ENCODE measurements at places on chromosomes 4 and X.
A peak's percentile ranks its signal among the peaks of the same experiment; 100 is the strongest.

DNA sequence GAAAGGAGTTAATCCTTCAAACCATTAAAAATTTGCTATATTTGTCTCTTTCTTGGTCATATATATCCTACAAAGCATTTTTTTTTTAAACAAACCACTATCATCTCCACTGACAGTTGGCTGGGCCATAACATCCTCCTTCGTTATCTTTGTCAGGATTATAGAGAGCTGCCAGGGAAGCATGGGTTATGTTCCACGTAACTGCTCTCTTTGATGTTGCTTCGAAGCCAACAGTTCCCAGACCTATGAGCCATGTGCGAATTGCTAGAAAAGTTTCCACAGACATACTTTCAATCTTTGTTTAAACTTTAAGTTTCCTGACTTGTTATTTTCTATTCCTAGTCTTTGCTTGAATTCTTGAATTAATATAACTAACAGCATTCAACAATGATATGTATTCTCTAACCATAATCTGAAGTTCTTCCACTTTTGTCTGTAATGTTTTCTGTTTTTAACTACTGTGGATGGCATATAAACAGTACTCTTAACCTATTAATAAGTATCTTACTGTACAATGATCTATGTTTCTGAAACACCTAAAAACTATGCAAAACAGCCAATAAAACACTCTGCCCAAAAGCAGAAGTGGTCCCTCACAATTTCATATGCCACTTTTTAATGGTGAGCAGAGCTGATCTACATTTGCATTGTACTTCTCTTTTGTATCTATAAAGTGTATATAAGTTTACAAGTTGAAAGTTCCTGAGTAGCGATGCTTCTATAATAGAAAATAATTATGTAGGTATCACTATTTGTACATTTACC, 37.9 kb downstream of the EREG start:
- no peak for DNase-seq
- H3K27ac ChIP-seq = no peak overlapping the region
- H3K4me3 ChIP-seq = no peak overlapping the region
- H3K36me3 ChIP-seq = no peaks in the 10 kb centered on the region

- peaks cover 7% of the 10 kb centered on the region for H3K4me1 ChIP-seq
- peak overlapping the region; percentile 5 for H3K4me3 ChIP-seq
- no peaks in the 10 kb centered on the region for H3K36me3 ChIP-seq
- DNase-seq = peak; percentile 22
- H3K27me3 ChIP-seq = no peaks in the 10 kb centered on the region
These were observed 50.0 kb upstream of the TRIM2 start for GRCh38 chr4:153154007-153154975.

- no peaks in the 10 kb centered on the region for H3K27me3 ChIP-seq
- H3K27ac ChIP-seq = no peak overlapping the region
- no peaks in the 10 kb centered on the region for H3K4me1 ChIP-seq
- no peak for DNase-seq
- H3K36me3 ChIP-seq = no peaks in the 10 kb centered on the region
These were observed 50.3 kb downstream of the MED28 start for GRCh38 chr4:17664755-17665154.

DNA sequence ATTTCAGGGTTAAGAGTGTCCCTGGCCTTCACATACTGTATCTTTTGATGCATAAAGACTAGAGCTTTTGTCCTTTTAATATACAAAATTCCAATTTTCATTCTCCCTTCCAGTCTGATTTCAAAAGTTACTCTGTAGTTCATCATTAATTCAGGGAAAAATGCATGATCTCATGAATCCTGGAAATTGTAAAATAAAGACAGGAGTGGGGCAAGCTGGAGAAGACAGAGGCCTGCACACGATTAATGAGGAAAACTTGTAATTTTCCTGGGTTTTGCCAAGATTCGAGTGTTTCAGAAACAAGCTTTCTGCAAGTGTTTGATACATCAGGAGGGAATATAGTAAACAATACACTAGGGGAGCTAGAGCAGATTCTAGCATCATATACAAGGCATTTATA, 947.9 kb downstream of the FAT4 start:
- DNase-seq = no peak
- H3K27me3 ChIP-seq = no peaks in the 10 kb centered on the region
- H3K27ac ChIP-seq = no peak overlapping the region
- H3K4me1 ChIP-seq = no peaks in the 10 kb centered on the region
- H3K36me3 ChIP-seq = no peaks in the 10 kb centered on the region

DNA sequence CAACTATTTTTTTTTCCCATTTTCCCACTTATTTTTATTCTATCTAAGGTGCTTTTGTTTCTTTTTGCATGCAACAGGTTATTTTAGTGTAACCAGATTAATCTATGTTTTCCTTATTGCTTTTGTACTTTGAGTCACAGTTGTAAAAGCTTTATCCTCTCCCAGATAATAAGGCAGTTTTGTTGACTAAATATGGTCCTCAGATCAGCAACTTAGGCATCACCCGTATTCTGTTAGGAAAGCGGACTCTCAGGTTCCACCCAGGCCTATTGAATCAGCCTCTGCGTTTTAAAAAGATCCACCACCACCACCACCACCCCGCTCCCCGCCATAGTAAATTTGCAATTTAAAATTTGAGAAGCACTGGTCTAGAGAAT, 58.6 kb upstream of the USP9X start:
- no peak overlapping the region for H3K27ac ChIP-seq
- H3K4me3 ChIP-seq = no peak overlapping the region
- no peak for DNase-seq
- H3K27me3 ChIP-seq = no peaks in the 10 kb centered on the region
- no peaks in the 10 kb centered on the region for H3K36me3 ChIP-seq
- no peaks in the 10 kb centered on the region for H3K4me1 ChIP-seq

- H3K4me1 ChIP-seq = peaks cover 38% of the 10 kb centered on the region
- H3K36me3 ChIP-seq = no peaks in the 10 kb centered on the region
- H3K4me3 ChIP-seq = no peak overlapping the region
- peak; percentile 97 for DNase-seq
- peak overlapping the region; percentile 87 for H3K27ac ChIP-seq
- no peaks in the 10 kb centered on the region for H3K27me3 ChIP-seq
These were observed 41.1 kb upstream of the PPARGC1A start for GRCh38 chr4:23930750-23931488.

DNA sequence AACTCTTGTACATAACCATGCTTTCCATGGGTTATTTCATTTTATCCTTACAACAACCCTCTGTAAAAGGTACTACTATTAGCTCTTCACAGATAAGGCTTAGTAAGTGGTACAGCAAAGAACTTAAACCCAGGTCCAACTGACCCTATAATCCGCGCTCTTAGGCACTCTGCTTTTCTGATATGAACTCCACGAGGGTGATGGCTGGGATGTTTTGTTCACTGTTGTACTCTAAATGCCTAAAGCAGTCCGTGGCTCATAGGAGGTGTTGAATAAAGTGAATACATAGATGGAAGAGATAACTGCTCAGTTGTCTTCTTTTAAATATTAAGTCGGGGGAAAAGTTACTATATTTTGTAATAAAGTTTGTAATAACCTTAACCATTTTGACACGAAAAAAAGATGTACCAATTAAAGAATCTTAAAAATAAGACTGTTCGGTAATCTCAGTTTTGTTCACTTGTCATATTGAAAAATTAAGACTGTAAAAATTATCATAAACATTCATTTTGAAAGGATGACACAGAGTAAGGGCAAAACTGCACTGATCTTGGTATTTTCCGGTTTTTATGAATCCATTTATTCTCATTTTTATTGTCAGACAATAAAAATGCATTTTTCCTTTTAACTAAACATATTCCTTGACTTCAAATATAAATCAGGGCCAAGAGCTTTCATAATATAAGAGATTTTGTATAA, 166.5 kb downstream of the FBXW7 start:
- no peaks in the 10 kb centered on the region for H3K4me1 ChIP-seq
- no peak overlapping the region for H3K4me3 ChIP-seq
- no peaks in the 10 kb centered on the region for H3K27me3 ChIP-seq

DNA sequence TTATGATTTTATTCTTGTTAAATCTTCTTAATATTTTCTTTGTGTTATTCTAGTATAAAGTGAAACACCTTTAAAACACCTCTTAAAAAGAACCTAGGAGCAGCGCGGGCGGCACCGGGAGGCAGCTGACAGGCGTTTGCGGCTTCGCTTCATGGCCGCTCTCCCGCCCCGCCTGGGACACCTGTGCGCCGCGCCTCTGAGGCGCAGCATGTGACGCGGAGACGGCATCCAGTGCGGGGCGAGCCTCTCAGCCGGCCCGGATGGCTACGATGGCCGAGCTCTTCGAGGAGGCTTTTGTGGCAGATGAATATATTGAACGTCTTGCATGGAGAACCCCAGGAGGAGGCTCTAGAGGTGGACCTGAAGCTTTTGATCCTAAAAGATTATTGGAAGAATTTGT, 1592.7 kb downstream of the TECRL start:
- DNase-seq = no peak
- no peaks in the 10 kb centered on the region for H3K4me1 ChIP-seq
- H3K27ac ChIP-seq = no peak overlapping the region
- no peaks in the 10 kb centered on the region for H3K27me3 ChIP-seq
- H3K4me3 ChIP-seq = no peak overlapping the region

DNA sequence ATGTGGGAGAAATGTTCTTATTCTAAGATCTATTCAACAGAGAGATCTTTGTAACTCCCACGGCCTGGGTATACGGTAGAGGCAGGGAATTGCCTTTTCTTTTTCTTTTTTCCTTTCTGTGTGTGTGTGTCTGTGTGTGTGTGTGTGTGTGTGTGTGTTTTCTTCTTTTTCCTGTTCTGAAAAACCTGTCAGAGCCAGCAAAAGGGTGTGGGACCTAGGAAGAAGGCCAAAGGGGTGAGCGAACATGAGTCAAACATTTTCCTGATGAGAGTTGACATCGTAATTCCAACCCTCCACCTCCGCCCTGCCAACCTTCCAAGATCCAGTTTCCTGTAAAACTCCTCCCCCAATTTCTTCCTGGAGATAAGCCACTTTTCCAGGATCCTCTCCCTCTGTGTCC, 2.8 kb upstream of the CHIC2 start:
- H3K27me3 ChIP-seq = no peaks in the 10 kb centered on the region
- no peaks in the 10 kb centered on the region for H3K36me3 ChIP-seq
- peak; percentile 8 for DNase-seq
- peaks cover 18% of the 10 kb centered on the region for H3K4me1 ChIP-seq
- H3K4me3 ChIP-seq = no peak overlapping the region
